ENCODE measurements at places on chromosomes 11 and 22.

GRCh38 chr22:37690901-37691504 is 4.9 kb downstream of the NOL12 start:
- DNase-seq = no peak

GRCh38 chr11:114262681-114263512 is 33.3 kb upstream of the NNMT start:
- DNase-seq = no peak

- no peak for DNase-seq
Observed at GRCh38 chr11:97361812-97362378, 972.1 kb downstream of the JRKL start.

DNA sequence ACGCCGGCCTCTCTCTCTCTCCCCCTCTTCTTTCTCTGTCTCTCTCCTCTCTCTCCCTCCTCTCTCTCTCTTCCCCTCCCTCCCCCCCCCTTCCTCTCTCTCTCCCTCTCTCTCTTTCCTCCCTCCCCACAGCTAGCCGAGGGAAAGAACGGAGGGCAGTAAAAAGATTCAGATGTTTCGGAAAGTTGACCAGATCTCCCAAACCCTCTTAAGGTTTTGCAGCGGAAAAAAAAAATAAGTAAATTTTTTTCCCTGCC is 195 bp upstream of the ALX4 start:
- DNase-seq = no peak

GRCh38 chr11:107676336-107677057 is 35.4 kb downstream of the SLN start:
- no peak for DNase-seq

DNA sequence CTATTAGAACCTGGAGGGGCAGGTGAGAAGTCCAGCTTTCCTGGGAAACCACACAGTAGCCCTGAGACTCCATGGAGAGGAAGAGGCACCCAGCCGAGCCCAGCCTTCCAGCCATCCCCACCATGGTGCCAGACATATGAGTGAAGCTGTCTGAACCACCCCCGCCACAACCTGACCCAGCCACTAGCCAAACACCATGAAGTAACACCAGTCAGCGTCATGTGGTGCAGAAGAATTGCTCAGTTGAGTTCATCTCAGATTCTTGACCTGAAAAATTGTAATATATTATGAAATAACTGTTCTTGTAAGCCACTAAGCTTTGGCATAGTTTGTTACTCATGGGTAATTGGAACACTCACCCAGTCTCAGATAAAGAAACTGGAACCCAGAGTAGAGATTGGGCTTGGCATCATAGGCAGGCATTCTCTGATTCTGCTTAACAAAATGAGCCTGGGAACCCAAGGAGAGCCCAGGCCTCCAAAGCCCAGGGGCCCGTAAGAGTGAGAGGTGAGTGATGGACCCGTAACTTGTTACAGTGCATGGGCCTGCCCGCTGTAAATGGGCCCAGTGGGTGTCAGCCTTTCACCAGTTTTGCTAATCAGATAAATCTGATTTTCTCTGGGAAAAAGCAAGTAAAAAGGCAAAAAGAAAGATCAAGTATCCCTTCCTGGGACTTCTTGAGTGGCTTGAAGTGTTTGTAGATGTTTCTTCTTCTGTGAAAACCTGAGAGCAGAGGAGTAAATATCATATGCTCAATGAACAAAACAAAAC is 305.5 kb downstream of the DDX10 start:
- no peak for DNase-seq

DNA sequence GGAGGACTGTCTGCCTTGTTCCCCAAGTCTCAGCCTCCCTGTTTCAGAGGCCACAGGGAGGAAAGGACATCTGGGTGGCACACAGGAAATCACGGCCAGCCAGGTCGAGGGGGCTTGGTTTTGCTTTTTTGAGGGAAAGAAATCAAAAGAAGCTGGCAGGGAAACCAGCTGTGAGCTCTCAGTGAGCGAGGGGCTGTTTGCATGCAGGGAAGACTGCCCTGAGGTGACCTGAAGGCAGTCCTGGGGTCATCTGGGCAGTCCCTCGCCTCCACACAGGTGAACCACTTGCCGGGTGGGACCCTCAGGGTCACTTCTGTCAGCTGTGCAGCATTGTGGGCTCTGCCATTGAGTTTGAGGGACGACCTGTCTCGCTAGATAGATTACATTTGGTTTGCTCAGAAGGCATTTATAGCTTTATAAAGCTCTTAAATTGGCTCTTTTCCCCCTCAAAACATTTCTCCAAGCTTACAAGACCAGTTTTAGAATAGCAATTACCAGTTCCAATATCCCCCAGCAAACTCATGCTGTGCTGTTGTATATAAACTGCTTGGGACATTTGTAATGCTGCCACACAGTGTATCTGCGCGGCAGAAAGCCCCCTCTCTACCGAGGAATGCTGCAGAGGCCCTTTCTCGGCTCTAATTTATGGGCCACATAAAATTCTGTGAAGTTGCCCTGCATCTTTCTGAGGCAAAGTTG is 28.3 kb downstream of the PKNOX2 start:
- no peak for DNase-seq

Measured in CMK (cell line).